Activated CD4-positive, alpha-beta T cell treated with anti-CD3 and anti-CD28 coated beads, Interleukin-2, amount 50 U/mL, for 1 hour (primary cell): ENCODE measurements at places on chromosomes 4 and X.

DNA sequence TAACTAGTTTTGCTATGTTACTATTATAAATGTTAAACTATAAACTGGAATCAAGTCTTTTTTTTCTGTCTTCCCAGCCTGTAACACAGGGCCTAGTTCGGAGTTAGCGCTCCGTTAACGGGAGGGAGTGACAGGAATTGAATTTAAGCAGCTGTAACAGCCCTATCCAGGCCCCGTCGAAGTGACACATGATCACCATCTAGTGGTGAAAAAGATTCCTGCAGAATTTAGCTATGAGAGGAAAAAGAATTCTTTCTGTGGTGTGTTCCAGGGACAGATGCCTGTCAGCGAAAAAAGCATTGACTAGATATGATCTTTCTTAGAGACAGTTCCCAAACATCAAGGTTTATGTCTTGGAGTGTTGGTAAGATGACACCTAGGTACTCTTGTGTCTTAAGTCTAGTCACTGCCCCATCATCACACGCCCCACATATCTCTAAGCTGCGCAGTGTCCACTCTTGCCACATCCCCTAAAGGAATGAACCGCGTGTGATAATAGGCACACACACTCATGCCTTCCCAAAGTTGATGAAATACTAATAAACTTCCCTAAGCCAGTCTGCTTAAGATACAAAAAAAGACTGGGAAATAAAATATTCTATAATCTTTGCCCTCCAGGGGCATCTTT, 2.1 kb downstream of the GAB3 start:
- DNase-seq: no peak

- DNase-seq: no peak
These were observed 201.3 kb upstream of the STS start for GRCh38 chrX:6946168-6946567.

GRCh38 chr4:120132935-120133334, 66.3 kb upstream of the MAD2L1 start:
- no peak for DNase-seq

DNA sequence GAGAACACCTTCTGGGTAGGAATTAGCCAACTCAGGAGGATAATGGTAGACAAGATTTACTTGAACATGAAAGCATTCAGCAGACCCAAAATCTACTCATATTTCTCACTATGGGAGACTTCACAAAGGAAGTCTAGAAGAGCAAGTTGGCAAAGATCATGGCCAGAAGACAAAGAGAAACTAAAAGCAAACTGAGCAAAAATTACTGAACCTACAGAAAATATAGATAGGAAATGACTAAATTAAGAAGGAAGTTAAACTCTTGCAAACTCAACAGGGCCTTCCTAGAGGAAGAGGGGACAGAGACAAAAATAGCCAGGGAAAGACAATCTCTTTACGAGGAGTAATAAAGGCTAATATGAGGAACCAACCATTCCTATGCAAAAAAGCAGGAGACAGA, 18.7 kb downstream of the CORIN start:
- no peak for DNase-seq

GRCh38 chrX:47637546-47638195, 7.9 kb upstream of the CFP start:
- peak; percentile 23 for DNase-seq

DNA sequence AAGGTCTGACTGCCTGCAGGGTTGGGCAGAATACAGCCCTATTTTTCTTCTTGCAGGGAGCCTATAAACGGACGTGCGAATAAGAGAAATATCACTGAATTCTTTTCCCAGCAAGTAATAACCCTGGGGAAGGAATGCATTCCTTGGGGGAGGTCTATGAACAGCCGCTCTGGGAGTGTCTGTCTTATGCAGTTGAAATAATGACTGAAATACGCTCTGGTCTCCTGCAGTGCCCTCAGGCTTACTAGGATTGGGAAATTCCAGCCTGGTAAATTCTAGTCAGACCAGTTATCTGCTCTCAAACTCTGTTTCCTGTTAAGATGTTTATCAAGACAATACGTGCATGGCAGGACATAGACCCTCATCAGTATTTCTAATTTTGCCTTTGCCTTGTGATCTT, 72.1 kb upstream of the FAM241A start:
- no peak for DNase-seq

GRCh38 chr4:11116940-11117339, 311.8 kb downstream of the HS3ST1 start:
- no peak for DNase-seq

- DNase-seq: no peak
These were observed 113.0 kb downstream of the ARHGAP24 start for GRCh38 chr4:85587952-85588351.

DNA sequence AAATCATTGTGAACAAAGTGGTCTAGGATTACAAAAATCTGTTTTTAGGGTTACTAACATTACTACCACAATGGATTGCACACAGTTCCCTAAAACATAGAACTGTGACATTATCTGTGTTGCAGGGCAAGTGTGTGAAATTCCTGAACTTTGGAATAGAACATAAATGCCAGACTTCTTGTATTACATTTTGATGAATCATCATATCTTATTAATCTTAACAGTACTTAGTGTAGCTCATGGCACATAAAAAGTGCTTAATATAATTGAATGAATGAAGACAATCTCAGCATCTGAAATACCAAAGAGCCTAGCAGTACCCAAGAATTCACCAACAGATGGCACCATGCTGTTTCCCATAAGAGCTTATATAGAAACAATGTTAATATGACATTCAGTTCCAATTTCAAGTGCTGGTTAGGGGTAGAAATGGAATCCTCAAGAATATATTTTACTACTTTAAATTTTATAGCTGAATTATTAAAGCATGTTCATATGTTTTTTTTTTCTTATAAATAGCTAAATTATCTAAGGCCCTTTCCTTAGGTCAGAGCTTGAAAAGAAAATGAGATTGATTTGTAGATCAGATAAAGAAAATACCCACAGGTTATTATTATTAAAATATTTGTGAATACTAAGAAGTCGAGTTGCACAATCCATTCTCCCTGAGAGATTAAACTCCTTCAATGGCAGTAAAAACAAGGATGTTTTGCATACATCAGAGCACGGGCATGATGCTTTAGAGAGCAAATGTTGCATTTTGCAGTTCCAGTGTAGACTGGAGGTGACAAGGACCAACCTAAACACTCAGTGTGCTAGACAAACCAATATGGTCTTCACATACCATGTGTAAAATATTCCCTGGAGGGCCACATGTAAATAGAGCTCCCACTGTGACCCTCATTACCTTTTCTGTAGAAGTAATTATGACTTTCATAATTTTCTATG, 25.7 kb upstream of the SHISA3 start:
- no peak for DNase-seq

GRCh38 chrX:118974088-118974907, at the start of gene LONRF3:
Gene LONRF3 (plus strand): TSS chrX:118974618. CDS start chrX:118974781, 163 bp downstream.
- DNase-seq: peak; percentile 68

- no peak for DNase-seq
These were observed 135.1 kb downstream of the REPS2 start for GRCh38 chrX:17081511-17081910.

GRCh38 chrX:39736216-39737211, 361.2 kb downstream of the BCOR start:
- DNase-seq: no peak

GRCh38 chr4:70802928-70803580, 36.6 kb downstream of the GRSF1 start:
- no peak for DNase-seq

DNA sequence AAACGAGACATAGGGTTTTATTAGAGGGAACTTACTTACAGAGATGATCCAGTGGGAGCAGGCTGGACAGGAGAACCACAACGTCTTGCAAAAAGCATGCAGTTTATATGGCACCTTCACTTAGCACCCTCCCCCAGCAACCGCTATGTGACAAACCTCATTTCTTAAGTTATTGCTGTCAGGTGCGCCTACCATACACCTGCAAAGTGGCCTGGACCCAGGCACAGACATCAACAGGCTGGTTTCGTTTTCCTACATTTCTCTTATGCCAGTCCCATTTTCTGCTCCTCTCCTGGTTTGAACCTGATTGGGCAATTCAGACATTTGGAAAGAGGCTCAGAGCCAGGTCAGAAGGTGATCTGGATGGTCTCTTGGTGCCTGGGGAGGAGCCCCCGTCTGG, 18.3 kb downstream of the RTL5 start:
- DNase-seq: no peak

- no peak for DNase-seq
These were observed 53.0 kb downstream of the CHST7 start for GRCh38 chrX:46626566-46626965.

DNA sequence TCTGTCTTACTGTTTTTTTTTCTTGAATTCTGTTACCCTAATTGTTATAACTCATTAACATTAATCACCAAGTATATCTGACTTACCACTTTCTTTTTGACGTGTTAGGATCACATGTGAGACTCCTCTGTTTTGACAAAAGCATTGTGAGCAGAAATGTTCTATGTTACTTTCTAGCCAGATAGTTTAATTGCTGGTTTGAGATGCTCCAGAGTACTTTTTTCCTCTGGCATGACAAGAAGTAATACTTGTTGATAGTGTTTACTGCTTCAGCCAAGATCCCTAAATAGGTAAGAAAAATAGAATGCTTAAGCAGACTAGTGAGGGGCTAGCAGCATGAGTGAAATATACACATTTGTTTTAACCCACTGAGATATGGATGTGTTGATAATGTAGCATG, 303.9 kb upstream of the PABPC4L start:
- DNase-seq: no peak

DNA sequence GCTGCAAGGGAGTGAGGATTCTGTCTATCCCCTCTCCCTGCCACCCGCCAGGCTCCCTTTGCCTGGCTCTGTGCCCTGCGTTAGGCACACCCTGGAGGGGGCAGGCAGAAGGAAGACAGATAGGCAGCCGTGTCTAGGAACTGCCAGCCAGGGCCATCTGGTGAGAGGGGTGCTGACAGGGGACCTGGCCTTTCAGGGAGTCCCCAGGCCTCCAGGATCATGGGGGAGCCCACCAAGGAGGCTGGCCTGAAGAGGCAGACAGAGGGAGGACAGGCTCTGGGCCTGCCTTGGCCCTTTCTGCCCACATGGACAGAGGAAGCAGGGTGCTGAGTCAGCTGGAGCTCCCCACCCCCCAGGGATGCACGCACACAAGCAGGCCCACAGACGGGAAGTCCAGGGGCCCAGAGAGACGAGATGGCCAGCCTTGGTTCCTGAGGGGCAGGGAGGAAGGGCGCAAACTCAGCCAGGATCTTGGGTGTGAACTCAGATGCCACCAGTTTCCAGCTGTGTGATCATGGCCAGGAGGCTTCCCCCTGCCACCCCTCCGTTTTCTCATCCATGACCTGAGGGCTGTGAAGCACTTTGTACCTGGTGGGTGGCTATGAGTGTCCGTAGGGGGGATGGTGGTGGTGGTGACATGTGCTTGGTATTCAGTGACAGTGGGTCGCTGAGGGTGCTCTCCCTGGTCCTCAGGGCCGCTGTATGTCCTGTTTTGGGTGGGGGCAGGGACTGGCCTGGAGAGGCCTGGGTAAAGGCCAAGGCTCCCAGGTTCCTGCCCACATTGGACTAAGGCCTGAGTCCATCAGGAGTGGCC, 1.8 kb downstream of the SH3BP2 start:
- no peak for DNase-seq

GRCh38 chr4:1612278-1613098, 71.6 kb downstream of the FAM53A start:
- DNase-seq: no peak

GRCh38 chr4:33725861-33726260, 2518.5 kb downstream of the ARAP2 start:
- DNase-seq: no peak

GRCh38 chr4:53608649-53609048, 17.4 kb upstream of the LNX1 start:
- no peak for DNase-seq
